ENCODE measurements at places on chromosomes 11 and 22.

- DNase-seq, result no peak
Measured at GRCh38 chr11:114089748-114090147, 30.2 kb downstream of the ZBTB16 start.

DNA sequence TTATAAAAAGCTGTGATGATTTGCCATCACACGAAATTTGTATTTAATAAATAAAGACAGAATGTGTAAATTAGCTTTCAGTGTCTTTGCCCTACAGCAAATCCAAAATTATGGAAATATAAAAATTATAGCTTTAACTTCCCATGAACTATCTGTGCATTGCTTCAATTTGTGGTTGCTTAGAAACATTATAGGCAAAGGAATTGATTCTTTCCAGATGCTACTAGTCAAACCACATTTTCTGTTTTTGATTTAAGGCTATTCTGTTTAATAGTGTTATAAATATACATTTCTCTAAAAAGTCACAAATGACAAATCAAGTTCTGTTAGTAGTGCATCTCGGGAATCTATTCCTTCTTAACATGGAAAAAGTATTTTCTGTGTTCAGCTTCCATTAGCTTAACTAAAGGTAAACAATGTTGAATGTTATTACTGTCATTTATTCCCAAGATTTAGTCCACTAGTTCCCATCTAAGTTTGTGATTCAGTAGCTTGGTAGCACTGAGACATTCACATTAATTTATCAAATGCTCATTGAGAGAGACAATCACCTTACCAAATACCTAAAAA is 1086.3 kb upstream of the CCDC90B start:
- no peak for DNase-seq

GRCh38 chr11:82559609-82560008 is 174.1 kb downstream of the FAM181B start:
- no peak for DNase-seq

- no peak for DNase-seq
Measured at GRCh38 chr22:39722501-39722900, 151.9 kb downstream of the CACNA1I start.

GRCh38 chr22:44618400-44618799 is 83.6 kb upstream of the PRR5 start:
- DNase-seq, result no peak

- no peak for DNase-seq
Measured at GRCh38 chr11:93623920-93624319, 37.6 kb upstream of the CEP295 start.

- DNase-seq, result no peak
Measured at GRCh38 chr11:69217276-69218105, 61.8 kb downstream of the SMIM38 start.

- DNase-seq, result no peak
Measured at GRCh38 chr22:49212002-49212401, 615.7 kb downstream of the BRD1 start.

DNA sequence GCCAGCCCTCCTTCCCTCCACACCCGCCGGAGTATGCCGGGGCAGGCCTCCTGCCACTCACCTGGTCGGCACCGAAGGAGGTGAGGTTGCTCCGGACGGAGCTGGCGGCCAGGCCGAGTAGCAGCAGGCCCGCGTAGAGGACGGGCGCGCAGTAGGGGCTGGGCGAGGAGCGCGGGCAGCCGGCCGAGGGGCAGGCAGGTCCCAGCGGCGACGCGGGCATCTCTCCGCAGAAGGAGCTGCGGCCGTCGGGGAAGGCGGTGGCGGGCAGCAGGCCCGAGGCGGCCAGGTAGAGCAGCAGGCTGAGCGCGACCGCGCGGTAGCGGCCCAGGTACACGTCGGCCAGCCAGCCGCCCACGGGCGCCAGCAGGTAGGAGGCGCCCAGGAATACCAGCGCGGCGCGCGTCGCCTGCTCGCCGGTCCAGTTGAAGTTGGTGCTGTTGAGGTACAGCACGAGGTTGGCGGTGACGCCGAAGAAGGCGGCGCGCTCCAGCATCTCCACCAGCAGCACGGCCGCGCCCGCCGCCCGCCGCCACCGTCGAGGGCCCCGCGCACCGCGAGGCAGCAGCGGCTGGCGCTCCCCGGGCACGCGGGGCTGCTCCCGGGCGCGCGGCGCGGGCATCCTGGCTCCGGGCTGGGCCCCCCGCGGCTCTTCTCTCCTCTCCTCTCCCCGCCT is 907 bp downstream of the SLC15A3 start:
- no peak for DNase-seq

DNA sequence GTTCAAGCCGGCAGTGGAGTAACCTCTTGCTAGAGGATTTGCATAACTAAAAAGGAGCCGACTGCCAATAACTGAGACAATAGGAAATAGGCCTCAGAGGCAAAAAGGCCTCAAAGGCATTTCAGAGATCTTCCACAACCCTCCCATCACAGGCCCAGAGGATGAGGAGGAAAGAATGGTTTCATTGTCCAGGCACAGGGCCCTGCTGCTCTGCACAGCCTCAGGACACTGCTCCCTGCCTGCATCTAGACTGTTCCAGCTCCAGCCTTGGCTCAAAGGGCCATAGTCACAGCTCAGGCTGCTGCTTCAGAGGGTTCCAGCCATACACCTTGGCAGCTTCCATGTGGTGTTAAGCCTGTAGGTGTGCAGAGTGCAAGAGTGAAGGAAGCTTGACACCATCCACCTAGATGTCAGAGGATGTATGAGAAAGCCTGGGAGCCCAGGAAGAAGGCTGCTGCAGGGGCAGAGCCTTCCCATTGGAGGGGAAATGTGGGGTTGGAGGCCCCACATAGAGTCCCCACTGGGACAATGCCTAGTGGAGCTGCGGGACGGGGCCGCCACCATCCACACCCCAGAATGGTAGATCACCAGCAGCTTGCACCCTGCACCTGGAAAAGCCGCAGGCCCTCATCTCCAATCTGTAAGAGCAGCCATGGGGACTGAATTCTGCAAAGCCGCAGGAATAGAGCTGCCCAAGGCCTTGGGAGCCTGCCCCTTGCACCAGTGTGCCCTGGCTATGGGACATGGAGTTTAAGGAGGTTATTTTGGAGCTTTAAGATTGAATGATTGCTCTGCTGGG is 8.2 kb upstream of the LRP5 start:
- DNase-seq, result no peak

GRCh38 chr22:41140365-41140957 is 48.1 kb downstream of the EP300 start:
- DNase-seq, result no peak

DNA sequence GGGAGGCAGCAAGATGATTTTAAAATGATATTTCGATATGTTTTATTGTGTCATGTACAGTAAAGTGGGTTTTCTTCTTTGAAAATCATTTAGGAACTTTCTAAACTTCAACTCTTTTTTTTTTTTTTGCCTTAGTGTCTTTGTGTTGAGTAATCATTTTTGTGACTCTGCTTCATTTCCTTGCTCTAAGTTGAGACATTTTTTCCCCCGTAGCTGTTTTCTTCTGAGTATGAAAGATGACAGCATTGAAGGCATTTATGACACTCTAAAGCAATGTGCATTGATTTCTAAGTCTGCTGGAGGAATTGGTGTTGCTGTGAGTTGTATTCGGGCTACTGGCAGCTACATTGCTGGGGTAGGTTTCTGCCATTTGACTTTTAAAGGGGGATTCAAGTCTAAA is 23.5 kb downstream of the RRM1 start:
- DNase-seq, result peak; percentile 40

DNA sequence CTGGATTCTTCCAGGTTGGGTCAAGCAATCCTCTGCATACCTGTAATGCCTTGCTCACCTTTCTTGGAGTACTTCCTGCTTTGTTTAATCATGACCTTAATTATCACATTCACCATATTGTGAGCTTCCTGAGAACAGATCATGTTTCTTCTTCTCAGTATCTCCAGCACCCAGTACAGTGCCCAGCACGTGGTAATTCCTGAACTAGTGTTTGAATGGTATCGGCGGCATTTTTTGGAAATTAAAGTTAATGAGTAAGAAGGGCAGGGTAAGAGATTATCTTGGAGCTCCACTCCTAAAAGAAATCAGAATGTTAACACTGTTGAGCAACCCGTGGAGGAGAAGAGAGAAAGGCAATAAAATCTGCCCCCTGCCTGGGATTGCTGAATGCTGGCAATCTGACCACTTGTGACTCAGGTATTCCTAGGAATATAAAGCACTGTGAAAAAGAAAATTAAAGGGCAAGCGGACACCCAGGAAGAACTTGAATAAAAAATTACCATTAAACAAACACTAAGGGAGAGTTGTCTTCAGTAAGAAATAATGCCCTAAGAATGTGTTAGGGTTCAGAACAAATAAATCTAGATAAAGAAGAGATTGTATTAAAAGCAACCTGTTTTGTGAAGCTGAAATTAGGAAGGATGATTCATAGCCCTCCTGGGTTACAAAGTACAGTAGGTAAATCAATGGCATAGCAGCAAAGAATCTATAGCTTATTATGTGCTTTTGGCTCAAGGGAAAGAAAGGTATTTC is 92.9 kb downstream of the PDHX start:
- DNase-seq, result peak; percentile 70

- DNase-seq, result no peak
Measured at GRCh38 chr22:27111796-27112672, 454.6 kb downstream of the MIAT start.

DNA sequence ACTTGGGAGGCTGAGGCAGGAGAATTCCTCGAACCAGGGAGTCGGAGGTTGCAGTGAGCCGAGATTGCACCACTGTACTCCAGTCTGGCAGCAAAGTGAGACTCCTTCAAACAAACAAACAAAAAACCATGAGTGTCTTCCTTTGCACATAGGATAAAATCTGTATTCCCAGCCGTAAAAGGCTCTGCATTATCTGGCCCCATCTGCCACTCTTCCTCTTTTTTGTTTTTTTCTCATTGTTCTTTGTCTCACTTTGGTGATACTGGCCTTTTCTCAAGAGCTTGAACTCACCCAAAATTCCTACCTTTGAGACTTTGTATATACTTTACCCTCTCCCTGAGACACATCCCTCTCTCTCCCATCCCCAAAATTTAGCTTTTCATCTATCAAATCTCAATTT is 17.6 kb downstream of the FDX1 start:
- no peak for DNase-seq

- DNase-seq, result no peak
Measured at GRCh38 chr11:33383920-33384209, 126.7 kb downstream of the HIPK3 start.

DNA sequence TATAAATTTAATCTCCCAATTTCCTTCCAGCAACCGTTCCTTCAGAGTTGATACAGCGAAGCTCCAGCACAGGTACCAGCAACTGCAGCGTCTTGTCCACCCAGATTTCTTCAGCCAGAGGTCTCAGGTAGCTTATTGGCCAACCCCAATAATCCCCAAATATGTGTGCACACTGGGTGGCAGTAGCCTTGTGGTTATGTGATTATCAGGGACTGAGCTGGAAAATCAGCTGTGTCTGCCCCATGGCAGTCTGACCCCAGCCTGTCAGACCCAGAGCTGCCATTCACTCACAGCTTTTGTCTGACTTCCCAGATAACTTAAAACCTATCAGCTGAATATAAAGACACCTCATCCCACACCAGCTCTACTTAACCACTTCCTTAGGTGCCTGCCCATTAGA is 2.0 kb downstream of the HSCB start:
- no peak for DNase-seq

DNA sequence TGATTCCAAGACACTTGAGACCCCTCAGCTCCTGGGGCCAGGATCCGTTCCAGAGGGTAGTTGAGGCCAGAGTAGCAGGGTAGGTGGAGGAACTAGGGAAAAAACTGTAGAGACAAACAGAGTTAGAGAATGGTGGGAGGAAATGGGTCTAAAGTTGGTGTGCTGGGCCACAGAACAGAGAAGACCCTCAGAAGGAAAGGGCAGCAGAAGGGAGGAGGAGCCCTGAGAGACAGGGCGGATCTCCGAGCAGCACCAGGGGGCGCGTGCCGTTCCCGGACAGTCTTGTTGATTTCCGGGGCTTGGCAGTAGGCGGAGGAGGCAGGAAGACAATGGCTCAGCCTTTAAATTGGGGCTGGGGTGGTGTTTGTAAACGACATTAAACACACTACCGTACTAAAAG is 2.4 kb upstream of the CECR2 start:
- DNase-seq, result no peak

GRCh38 chr11:21963013-21963412 is 229.9 kb upstream of the ANO5 start:
- DNase-seq, result no peak

GRCh38 chr11:33924341-33924740 is 32.5 kb upstream of the LMO2 start:
- DNase-seq, result no peak

- no peak for DNase-seq
Measured at GRCh38 chr22:19760951-19761724, 560 bp downstream of the TBX1 start.

- no peak for DNase-seq
Measured at GRCh38 chr11:72851726-72852125, 37.5 kb downstream of the ATG16L2 start.

DNA sequence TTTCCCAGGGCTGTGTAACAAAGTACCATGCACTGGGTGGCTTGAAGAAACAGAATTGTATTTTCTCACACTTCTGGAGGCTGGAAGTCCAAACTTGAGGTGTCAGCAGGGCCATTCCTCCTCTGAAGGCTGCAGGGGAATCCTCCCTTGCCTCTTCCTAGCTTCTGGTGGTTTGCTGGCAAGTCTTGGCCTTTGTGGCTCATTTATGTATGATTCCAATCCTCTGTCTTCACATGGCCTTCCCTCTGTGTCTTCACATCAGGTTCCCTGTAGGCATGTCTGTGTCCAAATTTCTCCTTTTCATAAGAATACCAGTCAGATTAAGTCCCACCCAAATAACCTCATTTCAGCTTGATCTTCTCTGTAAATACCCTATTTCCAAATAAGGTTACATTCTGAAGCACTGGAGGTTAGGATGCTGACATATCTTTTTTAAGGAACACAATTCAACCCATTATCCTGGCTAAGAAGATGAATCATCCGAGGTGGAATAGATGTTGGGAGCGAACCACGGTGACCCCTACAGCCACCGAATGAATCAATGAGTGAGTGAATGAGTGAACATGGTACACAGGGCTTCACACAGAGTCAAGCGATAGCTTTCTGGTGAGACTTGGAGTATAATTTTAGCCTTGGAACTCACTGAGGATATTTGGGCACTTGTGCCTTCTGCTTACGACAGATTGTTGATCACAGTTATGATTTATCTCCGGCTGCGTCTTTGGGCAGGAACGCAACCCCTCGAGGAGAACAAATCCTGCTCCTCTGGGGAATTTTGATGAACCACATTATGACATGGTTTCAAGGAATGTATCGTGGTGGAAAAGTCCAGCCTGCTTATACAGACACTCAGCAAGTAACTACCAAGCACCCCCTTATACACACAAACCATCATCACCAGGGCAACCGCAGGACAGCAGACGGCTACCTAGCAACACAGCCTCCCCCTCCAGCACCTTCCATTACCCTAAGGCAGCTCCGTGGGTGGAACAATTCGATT is 34.3 kb upstream of the MICAL2 start:
- peak; percentile 100 for DNase-seq

- DNase-seq, result no peak
Measured at GRCh38 chr11:73140213-73141030, 1.7 kb downstream of the FCHSD2 start.

- no peak for DNase-seq
Measured at GRCh38 chr11:117770061-117770460, 27.0 kb downstream of the DSCAML1 start.

DNA sequence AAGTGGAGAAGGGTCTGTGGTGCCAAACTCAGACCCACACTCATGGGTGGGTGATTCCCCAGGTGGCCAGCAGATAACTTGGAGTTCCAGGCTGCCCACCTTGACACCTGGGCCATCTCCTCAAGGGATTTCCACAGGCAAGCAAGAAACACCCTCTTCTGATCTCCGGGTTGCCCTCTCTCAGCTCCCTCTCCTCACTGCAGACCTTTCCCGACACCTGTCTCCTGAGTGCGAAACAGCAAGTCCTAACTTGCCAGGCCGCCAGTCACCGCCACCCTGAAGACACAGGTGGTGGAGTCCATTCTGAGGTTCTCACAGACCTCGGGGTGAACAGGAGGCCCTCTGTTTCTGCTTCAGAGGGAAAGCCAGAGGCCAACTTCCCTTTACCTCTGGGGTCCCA is 16.6 kb downstream of the GALNT18 start:
- no peak for DNase-seq
